ENCODE measurements at places on chromosomes 4 and X.

DNA sequence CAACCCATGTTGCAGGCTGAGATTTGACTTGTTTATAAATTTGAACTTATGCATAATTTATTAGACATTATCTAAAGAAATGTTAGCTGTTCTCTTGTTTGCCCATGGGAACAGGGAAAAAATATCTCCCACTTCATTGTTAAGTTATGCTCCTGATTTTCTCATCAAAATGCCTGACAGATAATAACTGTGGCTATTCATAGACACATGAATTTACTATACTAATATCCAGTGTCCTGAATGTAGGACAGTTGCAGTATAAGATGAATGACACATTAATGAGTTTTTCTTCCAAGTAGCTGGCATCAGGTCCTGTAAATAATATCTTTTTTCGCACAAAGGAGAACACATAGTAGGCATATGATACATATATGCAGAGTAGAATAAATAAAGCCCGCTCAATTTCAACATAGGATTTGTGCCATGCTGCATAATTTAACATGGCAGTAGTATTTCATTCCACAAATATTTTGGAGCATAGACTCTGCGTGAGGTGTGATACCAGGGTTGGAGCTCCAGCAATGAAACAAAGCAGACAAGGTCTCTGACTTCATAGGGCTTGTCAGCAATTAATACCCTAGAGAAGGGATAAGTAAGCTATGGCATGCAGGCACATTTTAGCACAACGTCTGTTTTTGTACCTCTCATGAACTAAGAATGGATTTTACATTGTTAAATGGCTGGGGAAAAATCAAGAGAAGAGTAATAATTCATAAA is 40.4 kb upstream of the DDX53 start:
- DNase-seq, result no peak

DNA sequence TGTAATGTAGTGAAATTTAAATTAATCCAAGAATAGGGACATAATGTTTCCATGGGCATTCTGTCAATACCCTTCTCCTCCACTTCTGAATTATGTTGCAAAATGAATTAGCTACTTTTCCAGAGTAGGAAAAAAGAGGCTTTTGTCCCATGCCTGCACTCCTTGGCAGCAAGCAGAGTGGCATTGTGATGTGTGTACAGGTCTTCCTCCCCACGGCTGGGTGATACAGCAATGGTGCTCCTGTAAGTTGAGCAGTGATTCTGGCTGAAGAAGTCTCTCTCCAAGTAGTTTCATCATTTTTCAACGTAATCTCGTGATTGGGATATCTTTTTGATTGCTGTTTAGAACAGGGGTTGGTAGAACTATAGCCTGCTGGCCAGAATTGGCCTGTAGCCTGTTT is 59.9 kb downstream of the KIT start:
- DNase-seq, result no peak

DNA sequence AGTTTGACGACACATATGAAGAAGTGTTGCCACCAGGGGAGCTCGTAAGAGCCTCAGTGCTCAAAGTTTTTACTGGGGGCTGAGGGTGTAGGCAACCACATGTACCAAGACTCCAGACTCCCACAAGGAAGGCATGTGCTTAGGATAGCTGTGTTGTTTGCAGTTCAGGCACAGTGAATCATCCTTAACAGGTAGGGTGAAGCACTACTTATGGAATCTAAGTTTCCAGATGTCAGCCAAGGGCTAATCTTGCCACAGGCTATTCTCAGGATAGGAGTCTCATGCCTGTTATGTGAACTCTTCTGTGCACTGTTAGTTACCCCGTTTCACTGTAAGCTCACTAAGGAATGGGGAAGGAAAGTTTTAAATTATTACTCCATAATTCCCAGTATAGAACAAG is 202.6 kb downstream of the TMA16 start:
- DNase-seq, result no peak

DNA sequence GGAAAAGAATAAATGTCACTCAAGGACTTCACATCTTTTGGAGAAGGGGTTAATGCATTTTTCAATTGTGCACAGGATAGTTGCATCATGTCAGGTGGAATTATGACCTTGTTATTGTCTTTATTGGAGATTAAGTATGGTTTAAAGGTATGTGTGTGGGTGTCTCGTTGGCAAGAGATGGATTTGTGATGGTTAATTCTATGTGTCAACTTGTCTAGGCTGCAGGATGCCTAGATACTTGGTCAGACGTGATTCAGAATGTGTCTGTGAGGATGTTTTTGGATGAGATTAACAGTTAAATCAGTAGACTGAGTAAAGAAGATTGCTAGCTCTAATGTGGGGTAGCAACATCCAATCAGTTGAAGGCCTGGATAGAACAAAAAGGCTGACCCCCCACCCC is 42.2 kb upstream of the HSD17B10 start:
- DNase-seq, result no peak

DNA sequence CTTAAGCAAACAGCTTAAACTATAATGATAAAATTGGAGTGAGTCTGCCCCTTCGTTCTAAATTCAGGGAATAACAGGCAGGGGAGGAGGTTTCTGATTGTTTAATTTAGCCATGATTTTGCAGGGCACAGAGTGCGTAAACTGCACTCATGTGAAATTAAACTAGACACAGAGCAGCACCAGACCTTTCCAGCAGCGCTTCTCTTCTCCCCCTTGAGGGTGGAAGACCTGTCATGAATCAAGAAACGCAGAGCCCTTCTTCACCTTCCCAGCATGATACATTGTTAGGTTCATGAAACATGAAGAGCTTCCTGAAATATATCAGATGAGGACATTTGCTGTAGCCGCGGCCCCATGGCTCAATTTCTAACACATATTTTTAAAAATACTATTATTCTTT is 63.1 kb downstream of the FAM114A1 start:
- no peak for DNase-seq

DNA sequence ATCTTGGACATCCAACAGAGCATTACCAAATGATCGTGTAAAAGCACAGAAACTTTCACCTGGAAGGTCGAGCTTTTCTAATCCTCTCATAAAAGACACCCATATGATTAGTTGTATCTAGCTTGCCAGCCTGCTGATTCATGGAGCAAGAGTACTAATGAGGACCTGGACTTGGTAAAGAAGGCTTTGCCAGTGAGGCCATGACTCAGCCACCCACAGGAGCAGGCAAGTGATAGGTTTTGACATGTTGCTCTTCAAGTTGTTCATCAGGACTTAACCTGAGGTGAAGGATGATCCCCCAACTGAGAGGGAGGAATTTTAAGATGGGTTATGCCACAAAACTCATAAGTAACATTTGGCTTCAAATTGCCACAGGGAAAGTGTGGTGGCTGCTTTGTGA is 24.7 kb upstream of the EPGN start:
- DNase-seq, result no peak

DNA sequence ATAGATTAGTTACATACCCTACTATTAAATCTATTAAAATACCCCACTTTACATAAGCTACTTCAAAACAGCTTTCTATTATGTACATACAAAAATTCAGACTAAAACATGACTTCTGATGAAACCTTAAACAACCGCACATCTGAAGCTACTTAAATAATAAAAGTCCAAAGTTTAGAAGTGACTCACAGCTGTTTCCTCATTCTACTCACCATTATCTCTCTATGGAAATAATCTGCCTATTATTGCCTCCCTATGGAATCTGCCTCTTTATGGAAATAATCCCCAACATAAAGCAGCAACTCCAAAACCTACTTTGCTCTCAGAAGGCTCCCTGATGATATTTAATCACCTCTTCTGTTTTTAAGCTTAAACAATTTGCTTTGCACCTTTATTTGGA is 15.7 kb upstream of the BANK1 start:
- no peak for DNase-seq

GRCh38 chrX:16250296-16250695 is 83.0 kb downstream of the MAGEB17 start:
- DNase-seq, result no peak

DNA sequence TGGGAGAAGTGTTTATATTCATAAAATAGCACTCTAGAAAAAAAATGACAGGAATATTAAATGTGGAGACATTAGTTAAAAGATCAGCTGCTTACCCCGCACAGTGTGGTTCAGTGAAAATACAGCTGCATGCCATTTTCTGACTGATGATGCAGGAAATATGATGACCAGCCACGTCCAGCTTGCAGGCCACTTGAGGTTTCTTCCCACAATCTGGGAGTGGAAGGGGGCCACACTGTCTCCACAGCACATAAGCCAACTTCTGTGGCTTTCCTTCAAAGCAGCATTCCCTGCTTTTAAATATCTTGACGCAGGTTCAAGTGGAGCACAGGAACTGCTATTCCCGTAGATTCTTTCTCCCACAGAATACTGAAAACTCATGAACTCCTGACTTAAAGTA is 173.4 kb upstream of the GALNT7 start:
- no peak for DNase-seq

DNA sequence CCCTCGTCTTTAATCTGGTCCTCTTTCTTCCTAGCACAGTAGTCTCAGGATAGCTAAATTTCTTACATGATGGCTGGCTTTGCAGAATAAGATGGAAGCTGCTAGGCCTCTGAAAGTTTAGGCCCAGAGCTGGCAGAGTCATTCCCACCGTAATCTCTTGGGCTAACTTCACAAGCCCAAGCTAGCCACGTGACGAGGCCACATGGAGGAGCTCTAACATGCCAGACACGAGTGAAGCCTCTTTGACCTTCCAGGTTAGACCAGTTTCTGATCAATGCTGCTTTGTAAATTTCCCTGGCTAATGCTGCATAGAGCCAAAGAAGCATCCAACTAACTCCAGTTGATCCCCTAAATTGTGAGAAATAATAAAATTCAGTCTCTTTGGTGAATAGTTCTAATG is 9.5 kb upstream of the CENPE start:
- DNase-seq, result no peak

DNA sequence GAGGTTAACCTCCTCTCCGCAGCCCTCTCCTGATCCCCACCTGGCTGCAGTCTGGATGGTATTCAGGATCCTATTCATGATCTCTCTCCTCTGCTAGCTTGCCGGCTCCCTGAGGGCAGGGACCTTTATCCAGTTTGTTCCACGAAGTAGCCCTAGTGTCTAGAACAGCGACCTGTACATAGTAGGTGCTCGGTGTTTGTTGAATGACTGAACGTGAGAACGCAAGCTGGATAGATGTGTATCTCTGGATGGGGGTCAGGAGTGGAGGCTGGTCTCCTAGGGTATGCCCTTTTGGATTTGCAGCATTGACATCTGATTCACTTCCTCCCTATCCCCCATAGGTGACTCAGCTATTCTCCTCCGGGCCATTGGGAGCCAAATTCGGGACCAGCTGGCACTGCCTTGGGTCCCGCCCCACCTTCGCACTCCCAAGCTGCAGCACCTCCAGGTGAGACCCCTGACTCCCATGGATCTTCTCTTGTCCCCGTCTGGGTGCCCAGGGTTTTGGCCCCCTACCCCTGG is 7.3 kb downstream of the CCDC22 start:
- DNase-seq, result no peak

DNA sequence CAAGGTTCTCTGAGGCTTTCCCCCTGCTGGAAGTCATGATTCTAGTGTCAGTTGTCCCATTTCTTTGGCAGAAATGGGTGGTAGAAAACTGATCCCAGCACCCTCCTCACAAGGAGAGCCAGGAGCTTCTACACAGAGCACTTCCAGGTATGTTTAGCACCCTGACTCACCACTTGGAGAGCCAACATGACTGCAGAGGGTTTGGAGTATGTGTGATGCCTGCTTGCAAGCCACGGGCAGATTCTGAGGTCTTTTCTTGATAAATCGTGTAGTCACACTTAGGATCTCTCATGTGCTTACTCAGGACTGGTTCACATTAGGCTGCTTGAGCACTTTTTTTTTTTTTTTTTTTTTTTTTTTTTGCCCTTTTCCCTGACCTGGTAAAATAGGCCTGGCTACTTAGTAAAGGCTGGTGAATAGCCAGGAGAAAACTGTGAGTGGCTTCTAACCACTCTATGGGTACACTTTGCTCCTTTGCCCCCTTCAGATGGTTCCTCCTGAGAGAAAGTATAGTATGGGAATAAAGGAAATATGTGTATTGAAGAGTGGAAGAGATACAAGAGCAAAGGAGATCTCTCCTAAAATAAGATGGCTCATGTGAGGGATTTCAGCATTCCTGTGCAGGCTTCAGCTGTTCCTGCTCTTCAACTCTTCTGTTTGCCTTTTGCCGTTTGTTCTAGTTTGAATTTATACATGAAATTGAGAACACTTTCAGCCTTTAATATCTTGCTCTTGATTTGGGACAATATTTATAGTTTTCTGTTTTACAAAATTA is 103.6 kb downstream of the EMCN start:
- DNase-seq, result no peak

- DNase-seq, result no peak
These were observed 230.2 kb upstream of the JADE1 start for GRCh38 chr4:128579154-128579853.

DNA sequence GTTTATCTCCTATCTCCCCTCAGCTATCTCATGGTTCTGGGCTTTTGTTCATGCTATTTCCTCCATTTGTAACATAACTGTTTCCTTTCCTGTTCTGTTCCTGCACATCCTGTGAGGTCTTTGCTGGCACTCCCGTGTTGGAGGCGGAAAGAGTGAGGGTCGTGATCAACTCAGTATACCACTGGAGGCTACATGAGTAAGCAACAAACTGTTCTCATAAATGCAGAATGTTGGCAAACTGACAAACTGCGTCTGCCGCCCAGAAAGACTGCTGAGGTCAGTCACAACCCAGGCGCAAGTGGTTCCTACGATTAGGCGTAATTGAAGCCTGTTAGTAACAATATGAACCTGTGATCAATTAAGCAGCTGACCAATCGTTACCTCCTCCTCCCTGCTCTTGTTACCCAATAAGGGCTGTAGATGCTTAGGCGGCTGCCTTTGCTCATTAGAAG is 48.8 kb downstream of the C4orf33 start:
- no peak for DNase-seq

DNA sequence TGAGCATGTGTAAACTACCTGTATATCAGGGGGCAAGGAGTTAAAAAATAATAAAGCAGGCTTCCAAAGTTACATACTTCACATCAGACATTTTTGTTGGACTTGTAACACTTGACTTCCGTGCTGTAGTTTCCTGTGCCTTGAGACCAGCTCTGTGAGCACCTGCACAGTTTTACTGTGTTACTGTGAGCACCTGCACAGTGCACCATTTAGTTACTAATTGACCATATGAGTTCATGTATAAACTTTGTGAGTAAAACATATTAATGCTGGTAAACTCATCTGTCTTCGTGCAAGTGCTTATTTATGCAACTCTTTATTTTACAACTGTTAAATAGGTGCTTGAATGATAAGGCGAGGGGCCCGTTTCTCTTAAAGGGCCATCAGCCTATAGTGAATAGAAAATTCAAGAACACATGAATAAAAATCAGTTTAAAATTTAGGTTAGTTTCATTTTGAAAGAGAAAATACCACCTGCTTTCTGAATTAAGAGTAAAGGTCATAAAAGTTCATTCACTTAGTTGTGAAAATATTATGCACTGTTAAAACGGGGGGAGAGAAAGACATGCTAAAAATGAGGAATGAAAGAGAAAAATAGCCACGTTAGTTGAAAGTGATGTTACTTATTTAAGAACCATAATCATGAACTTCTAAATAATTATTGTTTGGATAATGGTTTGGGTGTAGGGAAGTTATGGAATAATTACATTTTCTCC is 42.4 kb downstream of the USP9X start:
- DNase-seq, result no peak

DNA sequence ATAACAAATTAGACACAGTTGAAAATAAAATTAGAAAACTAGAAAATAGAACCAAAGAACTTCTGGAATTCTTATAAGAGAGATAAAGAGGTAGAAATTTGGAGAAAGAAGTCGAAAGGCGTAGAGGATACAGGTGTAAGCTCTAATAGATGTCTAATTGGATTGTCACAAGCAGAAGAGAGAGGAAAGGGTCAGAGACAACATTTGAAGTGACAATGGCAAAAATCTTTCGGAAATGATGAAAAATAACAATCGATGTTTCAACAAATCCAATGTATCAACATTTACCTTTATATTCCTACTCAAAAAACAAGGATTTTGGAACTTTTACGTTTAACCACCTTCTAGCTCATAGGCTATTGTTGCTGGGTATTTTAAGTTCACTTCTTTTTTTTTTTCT is 3.8 kb downstream of the CXCL8 start:
- DNase-seq, result no peak

Data from effector CD8-positive, alpha-beta T cell (primary cell).